Stimulated activated CD8-positive, alpha-beta memory T cell treated with anti-CD3 and anti-CD28 coated beads, Interleukin-4, amount 100 ng/mL, for 48 hours (primary cell): ENCODE measurements at places on chromosomes 7 and 10.

DNA sequence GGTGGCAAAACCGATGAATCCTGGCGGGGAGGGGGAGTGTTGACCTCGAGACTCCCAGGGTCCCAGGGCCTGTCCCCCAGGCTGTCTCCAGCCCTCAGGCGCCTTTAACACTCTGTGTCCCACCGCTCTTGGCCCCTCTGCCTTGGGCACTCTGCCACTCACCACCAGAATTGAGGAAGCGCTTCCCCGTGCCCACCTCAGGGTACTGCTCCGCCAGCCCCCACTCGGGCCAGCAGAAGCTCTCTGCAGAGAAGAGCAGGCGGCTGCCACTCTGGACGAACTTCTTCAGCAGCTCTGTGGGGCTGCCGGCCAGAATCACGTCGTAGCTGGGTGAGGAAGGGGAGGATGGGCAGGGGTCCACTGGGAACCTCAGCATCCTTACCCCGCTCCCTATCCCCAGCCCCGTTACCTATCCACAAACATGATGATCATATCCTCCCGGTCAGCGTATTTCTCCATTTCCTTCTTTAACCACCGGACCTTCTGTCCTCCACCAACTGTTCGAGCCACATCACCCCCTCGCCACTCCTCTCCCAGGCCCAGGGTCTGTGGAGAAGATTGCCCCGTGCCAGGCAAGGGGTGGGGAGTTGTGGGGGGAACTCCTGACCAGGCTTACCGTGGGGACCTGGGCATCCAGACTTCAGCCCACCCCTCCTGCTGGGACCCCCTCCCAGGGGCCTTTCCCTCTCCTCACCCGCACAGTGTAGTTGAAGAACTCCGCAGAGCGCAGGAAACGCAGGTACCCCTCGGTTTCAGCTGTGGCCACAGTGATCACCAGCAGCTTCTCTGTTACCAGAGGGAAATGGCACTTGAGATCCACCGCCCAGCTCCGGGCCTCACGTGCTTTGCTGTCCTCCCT, 1.2 kb downstream of the PLOD3 start:
- peak; percentile 30 for DNase-seq

- no peak for DNase-seq
Observed at GRCh38 chr7:100556541-100556940, 17.2 kb downstream of the SAP25 start.

DNA sequence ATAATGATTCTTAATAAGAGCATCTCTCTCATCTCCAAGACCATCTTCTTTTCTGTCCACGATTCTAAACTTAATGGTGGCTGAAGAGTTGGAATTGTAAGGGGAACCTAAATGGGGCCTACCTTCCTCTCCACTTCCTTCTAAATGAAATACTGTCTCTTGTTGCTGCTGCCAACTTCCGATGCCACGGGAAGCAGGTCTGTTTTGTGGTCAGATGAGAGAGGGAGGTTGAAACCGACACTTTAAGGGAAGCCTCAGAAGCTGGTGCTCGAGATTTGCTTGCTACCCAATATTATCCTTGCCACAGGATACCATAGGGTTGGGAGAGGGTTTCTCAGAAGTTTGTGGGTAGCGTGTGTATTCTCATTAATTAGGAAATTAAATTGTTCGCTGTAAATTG, 464.1 kb downstream of the SUGCT start:
- no peak for DNase-seq

DNA sequence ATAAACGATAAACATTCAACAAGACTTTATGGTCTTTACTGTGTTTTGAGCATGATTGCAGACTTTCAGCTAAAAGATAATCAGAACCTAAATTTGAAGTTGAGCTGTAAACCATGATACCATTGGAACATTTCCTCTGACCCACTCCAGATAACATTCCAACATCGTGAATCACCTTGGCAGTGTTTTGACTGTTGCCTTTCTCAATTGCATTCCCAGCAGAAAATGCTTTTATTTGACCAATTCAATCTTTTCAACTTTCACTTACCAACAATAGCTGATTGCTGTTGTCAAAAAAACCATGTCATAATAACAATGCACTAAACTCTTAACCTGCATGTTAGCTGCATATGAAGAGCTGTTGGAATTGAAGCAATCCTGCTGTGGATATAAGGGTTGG, 165.5 kb downstream of the MDFIC start:
- DNase-seq, result no peak

GRCh38 chr7:650339-651031, 76.0 kb upstream of the DNAAF5 start:
- DNase-seq, result no peak

- no peak for DNase-seq
Observed at GRCh38 chr7:80060218-80060806, 74.3 kb upstream of the GNAI1 start.

DNA sequence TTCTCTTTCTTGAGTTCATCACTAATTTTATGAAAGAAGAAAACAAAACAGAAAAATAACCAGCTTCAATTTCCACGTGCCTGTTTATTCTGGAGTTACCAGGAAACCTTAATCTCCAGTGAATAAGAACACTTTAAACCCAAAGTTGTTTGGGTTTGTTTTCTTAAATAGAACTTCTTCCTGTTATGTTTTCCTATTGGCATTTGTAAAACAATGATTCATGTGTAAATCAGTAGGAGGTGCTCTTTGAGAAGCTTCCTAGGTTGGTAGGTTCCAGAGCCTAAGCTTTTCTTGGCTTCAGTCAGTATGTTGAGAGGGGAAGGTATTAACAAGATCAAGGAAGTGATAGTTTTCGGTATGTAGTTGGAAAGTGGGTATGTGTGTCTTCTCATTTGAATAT, 119.0 kb downstream of the BICC1 start:
- no peak for DNase-seq

GRCh38 chr10:93475871-93476270, 6.3 kb downstream of the MYOF start:
- DNase-seq, result no peak

DNA sequence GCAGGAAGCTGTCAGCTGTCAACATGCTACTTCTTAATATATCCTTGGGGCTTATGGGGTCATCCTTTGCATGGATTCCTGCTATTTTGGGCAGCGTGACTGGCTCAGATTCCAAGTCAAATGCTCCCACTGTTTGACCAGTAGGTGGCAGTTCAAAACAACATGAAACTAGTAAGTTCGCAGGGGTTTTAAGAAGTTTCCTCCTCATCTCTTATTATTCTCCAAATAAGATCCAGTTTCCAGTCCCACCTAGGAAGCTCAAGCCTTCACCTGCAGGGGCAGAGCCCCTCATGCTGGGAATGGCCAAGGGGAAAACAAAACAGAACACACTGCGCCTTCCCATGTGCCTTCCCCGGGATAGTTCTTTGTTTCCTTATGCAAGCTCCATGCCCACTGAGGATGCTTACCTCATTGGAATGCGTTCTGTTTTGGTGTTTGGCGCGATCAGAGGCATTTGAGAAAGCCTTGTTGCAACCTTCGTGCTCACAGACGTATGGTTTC, 259.8 kb downstream of the GLI3 start:
- DNase-seq, result no peak

- DNase-seq, result no peak
Observed at GRCh38 chr7:24531255-24531654, 42.0 kb upstream of the PALS2 start.

DNA sequence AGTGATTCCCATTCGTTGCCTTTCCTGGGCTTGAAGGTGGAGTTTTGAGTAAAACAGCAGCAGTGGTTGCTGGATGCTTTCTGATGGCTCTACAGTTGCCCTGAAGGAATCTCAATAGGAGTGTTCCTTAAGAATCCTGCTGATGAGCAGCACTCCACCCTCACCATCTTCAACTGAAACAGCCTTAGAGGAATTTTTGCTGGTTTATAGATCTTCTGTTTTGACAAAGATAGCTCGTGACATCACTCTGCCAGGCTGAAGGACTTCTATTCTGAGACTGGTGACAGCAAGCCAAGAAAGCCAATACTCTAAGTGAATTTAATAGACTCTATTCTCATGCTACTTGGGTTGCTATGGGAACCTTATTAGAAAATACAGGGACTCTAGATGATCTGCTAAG, 1014.7 kb downstream of the NRG3 start:
- DNase-seq, result no peak

DNA sequence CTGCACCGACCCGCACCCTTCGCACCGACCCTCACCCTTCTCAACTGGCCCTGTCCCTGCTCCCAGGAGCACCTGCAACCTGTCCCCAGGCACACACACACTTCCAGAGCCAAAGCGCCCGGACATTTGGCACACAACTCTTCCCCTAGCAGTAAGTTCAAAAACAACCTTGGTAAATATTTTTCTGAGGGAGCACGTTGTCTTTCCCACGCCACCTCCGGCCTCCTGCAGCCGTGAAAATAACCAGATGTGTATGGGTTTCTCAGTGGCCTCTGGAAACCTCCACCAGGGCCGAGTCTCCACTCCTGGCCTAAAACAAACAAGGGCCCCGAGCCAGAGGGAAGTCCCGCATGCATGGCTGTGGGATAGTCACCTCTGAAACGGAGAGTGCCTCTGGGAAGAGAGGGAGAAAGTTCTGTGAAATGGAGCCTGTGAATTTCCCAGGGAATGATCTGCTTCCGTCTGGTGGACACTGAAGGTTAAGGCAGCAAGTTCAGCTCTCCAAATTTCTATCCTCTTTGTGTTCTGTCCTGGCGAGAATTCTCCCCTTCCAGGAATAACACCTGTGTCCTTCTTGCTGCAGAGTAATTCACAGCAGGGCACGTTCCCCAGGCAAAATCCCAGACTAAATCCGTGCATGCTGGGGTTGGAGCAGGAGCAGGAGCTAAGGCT, 15.8 kb downstream of the PODXL start:
- no peak for DNase-seq

- no peak for DNase-seq
Observed at GRCh38 chr7:85186083-85186520, 754 bp downstream of the SEMA3D start.

DNA sequence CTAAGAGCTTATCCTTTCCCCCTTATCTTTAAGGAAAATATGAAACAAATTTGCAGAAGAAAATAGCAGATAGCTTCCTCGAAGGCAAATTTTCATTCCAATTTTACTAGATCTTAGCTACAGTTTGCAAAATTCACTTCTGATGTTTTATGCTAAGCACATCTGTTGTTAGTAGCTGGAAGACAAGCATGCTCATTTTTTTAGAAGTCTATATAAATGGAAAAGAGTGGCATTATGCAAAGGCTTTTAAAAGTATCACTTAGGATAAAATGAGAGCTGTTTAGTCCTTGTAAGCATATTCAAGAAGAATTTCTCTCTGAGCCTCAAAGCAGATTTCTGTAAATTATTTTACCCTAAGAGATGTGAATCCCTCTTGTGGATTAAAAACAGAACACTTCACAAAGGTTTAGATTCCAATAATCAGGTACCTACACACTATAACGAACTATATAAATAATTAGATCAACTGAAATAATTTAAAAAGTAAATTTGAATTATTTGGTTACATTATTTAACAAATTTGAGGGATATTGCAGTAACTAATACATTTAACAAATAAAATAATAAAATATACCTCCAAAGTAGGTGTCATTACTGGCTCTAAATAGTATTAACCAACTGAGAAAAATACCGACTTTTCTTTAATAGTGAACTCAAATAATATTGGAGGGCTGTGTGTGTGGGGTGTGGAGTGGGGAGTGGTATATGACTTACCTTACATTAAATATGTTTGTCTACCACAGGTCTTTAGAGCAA, 307.1 kb downstream of the SEMA3D start:
- DNase-seq, result no peak

- DNase-seq, result no peak
Observed at GRCh38 chr10:55629793-55630490, 731.1 kb downstream of the ZWINT start.

GRCh38 chr10:34235164-34235832, 579.8 kb downstream of the PARD3 start:
- DNase-seq, result no peak

- no peak for DNase-seq
Observed at GRCh38 chr7:135862586-135863340, 114.2 kb upstream of the FAM180A start.

GRCh38 chr7:35865287-35865686, 64.4 kb downstream of the SEPTIN7 start:
- no peak for DNase-seq

DNA sequence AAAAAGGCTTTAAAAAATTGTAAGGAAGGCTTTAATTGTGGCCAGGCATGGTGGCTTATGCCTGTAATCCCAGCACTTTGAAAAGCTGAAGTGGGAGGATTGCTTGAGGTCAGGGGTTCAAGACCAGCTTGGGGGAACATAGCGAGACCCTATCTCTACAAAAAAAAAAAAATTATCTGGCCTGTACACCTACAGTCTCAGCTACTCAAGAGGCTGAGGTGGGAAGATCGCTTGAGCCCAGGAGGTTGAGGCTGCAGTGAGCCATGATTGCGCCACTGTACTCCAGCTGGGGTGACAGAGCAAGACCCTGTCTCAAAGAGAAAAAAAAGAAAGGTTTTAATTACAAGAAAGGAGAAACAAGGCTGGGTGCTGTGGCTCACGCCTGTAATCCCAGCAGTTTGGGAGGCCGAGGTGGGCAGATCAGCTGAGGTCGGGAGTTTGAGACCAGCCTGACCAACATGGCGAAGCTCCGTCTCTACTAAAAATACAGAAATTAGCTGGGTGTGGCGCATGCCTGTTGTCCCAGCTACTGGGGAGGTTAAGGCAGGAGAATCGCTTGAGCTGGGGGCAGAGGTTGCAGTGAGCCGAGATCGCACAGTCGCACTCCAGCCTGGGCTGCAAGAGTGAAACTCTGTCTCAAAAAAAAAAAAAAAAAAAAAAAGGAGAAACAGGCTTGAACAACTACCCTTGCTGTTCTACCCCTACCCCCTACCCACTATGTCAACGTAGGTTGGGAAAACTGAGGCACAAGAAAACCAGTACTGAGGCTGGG, 83.7 kb downstream of the CARD11 start:
- no peak for DNase-seq

DNA sequence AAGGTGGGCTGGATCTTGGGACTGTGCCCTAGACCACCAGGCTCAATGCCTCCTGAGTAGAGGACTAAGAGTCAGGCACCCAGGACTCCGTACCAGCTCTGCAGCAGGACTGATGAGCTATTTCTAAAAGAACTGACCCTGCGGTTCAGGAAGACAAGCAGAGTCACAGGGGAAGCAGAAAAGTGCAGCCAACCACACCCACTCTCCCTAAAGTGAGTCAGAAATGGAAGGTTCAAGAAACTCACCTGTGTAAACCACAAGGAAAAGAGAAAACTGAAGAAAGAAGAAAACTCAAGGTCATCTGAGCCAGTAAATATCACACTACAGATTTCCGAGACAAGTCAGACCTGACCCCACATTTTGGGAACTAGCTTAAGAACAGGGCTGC, 2.5 kb downstream of the PARP12 start:
- DNase-seq, result no peak

GRCh38 chr10:94397549-94398370, 4.6 kb upstream of the TBC1D12 start:
- DNase-seq, result no peak

- DNase-seq, result no peak
Observed at GRCh38 chr7:100122568-100122967, 3.1 kb downstream of the CNPY4 start.

GRCh38 chr10:65907199-65907712, 1018.6 kb upstream of the LRRTM3 start:
- DNase-seq, result no peak
